ENCODE measurements at places on chromosomes 2 and 18.

GRCh38 chr2:26534098-26534864, 56.4 kb upstream of the OTOF start:
- no peak for DNase-seq

GRCh38 chr2:1698188-1698945, 45.9 kb downstream of the PXDN start:
- DNase-seq = no peak

GRCh38 chr18:78814766-78815165, 164.9 kb upstream of the SALL3 start:
- DNase-seq = no peak

GRCh38 chr2:50885948-50886347, 146.0 kb downstream of the NRXN1 start:
- DNase-seq = no peak

GRCh38 chr18:23591011-23591410, 4.7 kb upstream of the NPC1 start:
- no peak for DNase-seq

- no peak for DNase-seq
Measured at GRCh38 chr2:32678825-32679224, 51.0 kb downstream of the TTC27 start.

- DNase-seq = no peak
Measured at GRCh38 chr2:196468394-196468793, 171.1 kb upstream of the CCDC150 start.

- DNase-seq = no peak
Measured at GRCh38 chr2:172389685-172390339, 37.6 kb upstream of the ITGA6 start.

GRCh38 chr2:211498551-211499205, 942.3 kb downstream of the CPS1 start:
- DNase-seq = no peak

Data from ovary (tissue), 10 donors.